Mammary epithelial cell (primary cell): ENCODE measurements at places on chromosomes 5 and 9. TPM values are rescaled to one million over a fixed set of nuclear protein-coding genes. Genes with fewer than 3 reads are reported as not detected.

DNA sequence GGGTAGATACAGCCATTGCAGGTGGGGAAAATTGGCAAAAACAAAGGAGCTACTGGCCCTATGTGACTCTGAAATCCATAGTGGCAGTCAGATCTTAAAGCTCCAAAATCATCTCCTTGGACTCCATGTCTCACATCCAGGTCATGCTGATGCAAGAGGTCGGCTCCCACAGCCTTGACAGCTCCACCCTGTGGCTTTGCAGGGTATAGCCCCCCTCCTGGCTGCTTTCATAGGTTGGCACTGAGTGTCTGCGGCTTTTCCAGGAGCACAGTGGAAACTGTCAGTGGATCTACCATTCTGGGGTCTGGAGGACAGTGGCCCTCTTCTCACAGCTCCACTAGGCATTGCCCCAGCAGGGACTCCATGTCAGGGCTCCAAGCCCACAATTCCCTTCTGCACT lies 1190.1 kb downstream of the CDH12 start:
- no peak for DNase-seq

Gene INSL4
- not detected for polyA plus RNA-seq

DNA sequence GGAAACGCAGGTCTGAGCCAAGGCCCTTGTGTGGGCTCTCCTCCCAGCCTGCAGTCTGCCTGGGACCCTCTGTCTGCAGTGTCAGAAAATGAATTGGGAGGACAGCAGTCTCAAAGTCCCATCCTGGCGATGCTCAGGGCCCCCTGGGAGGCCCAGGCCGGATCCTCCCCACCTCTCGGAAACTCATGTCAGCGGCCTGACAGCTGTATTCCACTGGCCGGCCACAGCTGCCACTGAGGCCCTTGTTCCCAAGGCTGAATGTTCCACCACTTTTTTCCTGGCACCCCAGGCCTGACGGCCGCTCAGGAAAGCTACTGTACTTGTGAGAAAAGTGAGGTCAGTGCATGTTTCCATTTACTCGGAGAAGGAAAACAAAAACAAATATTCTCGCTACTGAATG lies 180.0 kb downstream of the FGF18 start:
- DNase-seq = no peak

Gene PCDHGA8
- polyA plus RNA-seq = 0.77 TPM

- no peak for DNase-seq
These were observed 37.2 kb downstream of the NREP start for GRCh38 chr5:111719773-111720172.

Gene ENDOG
- polyA plus RNA-seq = 26.5 TPM

- peak; percentile 32 for DNase-seq
These were observed 4.9 kb downstream of the SH3GLB2 start for GRCh38 chr9:129023036-129023907.

- DNase-seq = peak; percentile 43
These were observed 258.4 kb upstream of the TAS2R1 start for GRCh38 chr5:9888501-9888901.

Gene ZNG1A
- 17.3 TPM for polyA plus RNA-seq

- peak; percentile 34 for DNase-seq
These were observed 172.8 kb downstream of the CARTPT start for GRCh38 chr5:71891856-71892255.

GRCh38 chr9:78143281-78144007 lies 92.4 kb upstream of the CEP78 start:
- DNase-seq = no peak

- DNase-seq = no peak
These were observed 694 bp upstream of the UAP1L1 start for GRCh38 chr9:137076636-137077009.

DNA sequence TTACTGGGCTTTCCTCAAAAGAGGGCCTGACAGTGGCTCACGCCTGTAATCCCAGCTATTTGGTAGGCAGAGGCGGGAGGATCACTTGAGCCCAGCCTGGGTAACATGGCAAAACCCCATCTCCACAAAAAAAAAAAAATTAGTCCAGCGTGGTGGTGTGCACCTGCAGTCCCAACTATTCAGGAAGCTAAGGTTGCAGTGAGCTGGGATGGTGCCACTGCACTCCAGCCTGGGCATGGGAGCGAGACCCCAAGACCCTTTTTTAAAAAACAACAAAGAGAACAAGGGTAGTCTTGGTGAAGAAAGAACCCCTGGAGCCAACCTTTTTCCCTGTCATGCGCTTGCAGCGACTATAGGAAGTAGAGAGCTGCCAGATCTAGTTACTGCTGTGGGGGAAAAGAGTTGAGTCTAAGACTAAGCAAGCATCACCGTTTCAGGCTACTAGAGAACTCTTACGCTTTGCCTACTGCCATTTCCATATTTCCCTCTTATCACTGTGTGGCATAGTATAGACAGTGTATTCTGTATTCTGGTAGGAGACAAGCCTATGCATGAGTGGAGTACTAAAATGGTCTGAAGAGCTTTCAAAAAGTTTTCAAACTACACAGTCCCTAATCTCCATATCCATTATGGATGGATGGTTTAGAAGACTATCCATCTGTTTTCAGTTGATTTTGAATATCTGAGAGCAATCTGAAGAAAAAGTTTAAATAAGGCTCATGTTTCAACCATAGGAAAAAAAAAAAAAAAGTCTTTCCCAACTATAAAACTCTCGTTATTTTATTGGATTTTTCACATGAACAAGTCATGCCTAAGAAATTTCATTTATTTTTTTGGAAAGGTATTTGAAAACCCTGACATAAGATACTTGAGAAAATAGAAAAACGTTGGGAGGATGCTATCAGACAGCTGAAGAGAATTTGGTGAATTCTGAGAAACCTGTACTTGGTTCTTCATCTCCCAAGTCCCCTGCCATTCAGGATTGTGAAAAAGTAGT lies 2.6 kb downstream of the C9orf40 start:
- DNase-seq = no peak

GRCh38 chr9:126521551-126521950 lies 92.2 kb upstream of the LMX1B start:
- no peak for DNase-seq

Gene LHX3
- not detected for polyA plus RNA-seq

Gene SLC9A3
- polyA plus RNA-seq = 1.00 TPM

DNA sequence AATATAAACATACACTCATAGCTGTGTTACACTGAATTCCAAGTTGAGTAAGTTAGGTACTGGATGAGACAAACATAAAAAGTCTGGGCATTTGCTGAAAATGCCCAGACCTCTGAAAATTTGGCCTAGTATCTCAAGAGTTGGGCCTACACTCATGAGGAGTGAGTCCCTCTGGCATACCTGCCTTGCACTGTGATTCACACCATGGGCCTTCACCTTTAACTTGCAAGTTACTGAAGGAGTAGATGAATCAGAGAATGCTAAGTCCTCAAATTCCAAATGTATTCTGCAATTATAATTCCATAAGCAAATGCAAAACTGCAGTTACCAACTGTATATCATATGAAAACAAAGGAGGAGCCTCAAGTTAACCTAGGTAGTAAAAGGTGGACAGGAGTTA lies 32.3 kb upstream of the C9orf40 start:
- peak; percentile 11 for DNase-seq

GRCh38 chr5:3601911-3602782 lies 6.5 kb downstream of the IRX1 start:
- peak; percentile 57 for DNase-seq

- DNase-seq = peak; percentile 56
These were observed 4.3 kb downstream of the AQP3 start for GRCh38 chr9:33443047-33443446.

DNA sequence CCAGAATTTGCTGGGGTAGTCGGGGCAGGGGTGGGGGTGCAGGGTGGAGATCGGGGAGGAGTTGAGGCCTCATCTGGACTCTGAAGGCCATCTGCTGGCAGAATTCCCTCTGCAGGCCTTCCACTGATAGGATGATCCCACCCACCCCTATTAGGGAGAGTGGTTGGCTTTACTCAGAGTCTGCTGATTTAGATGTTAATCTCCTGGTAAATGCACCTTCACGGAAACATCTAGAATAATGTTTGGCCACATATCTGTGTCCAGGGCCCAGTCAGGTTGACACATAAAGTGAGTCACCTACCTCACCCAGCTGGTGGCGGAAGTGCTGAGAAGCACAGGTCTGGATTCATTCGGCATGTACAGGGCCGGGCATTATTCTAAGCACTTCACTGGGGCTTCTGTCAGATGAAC lies 50.0 kb downstream of the DAPK1 start:
- DNase-seq = peak; percentile 81

DNA sequence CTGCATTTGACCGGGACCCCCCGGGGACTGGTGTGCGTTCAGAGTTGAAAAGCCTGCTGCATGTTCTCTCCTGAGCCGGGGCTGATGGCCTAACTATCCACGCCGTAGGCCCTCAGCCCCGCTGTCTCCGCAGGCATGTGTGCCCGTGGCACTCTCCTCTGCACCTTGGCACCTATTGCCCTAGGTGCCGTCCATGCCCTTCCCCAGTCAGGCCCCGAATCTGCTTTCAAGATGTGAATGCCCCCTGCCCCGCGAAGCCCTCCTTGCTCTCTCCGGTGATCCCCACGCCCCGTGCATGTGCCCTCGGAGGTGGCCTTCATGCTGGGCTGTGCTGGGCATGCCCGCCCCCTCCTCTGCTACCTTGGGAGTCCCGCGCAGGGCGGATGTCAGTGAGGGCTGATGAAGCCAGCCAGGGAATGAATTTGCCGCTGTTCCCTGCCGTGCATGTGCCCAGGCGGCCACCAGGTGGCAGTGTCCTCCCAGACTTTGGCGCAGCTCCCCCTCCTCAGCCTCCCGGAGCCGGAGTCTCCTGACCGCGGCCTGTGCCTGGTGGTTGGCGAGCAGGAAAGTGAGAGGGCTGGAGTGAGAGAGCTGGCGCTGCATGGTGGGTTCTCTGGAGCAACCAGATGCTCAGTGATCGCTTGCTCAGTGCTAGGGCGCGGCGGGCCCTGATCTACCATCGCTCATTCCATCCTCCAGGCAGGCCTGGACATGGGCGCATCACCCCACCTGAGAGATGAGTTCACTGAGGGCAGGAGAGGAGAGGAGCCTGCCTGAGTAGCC lies 112.9 kb upstream of the LMX1B start:
- DNase-seq = peak; percentile 62

- no peak for DNase-seq
These were observed 3.0 kb upstream of the PDLIM4 start for GRCh38 chr5:132254321-132254977.

Gene CCDC192
- not detected for polyA plus RNA-seq

DNA sequence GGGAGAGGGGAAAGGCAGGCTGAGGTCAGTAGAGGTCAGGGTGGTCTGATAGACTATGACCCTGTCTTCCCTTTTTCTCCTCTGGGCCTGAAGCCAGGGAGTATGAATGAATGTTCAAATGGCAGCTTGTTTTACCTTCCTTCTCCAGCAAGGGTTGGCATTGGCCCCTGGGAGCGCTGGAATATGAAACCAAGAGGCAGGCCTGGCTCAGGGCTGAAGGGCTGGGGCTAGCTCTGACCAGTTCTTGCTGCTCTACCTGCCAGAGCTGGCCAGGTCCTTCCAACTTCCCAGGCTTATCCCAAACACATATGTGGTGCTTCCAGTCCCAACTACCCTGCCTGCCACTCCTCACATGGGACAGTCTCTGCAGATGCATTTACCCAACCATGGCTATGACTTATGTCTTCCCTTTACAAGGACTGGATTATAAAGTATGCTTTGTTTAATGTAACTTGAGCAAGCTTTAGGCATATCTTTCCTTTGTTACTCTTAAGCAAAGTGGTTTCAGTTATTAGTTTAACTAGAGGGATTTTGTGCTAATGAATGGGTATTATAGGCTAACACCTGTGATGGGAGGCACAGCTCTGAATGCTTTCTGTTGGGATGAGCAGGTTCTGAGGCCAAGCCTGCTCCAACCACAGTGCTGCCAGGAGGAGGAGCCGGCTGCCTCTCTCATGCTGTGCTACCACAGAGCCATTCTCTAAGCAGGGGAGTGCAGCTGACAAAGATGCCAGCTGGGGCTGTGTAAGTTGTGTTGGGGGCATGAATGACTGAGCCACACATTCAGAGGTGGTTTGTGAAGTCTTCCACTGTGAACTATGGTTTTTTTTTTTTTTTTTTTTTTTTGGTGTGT lies 6.1 kb downstream of the CCNI2 start:
- peak; percentile 24 for DNase-seq

- DNase-seq = peak; percentile 88
These were observed at the start of gene LURAP1L for GRCh38 chr9:12774861-12775678. Gene LURAP1L, plus strand, starts transcription at chr9:12775020. Its CDS starts 696 bp downstream, at chr9:12775716.

DNA sequence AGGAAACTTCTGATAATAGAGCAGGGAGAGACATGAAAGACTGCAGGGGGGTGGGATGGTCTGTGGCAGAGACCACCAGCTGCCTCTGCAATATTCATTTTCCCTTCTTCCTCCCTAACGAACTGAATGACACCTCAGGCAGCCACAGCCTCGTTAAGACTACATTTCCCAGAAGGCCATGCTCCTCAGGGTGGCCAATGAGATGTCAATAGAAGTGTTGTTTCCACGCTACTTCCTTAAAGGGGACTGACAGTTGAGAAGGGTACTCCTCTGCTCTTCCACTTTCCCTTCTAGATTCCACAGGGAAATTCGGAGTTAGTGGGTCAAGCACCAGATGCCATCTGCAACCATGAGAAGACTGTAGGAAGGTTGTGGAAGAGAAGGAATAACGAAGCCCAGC lies 52.0 kb upstream of the DAPK1 start:
- no peak for DNase-seq

GRCh38 chr9:68669218-68669617 lies 35.8 kb upstream of the PIP5K1B start:
- DNase-seq = no peak

DNA sequence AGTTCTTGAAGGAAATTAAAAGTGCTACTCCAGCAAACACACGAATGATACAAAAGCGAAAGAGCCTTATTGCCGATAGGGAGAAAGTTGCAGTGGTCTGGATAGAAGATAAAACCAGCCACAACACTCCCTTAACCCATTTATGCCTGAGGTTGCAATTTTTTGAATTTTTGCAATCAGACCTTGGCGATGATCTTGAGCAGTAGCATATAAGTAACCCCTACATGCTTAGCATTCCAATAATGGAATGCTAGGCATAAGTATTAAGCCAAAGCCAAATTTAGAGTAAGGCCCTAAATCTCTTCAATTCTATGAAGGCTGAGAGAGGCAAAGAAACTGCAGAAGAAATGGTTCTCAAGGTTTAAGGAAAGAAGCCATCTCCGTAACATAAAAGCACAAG lies 153.5 kb downstream of the SLC28A3 start:
- no peak for DNase-seq

GRCh38 chr9:30235564-30235963 lies 2148.9 kb upstream of the ACO1 start:
- no peak for DNase-seq

- DNase-seq = no peak
These were observed 26.3 kb downstream of the SEMA5A start for GRCh38 chr5:9519537-9519936.

- peak; percentile 86 for DNase-seq
These were observed 24.4 kb upstream of the GRPEL2 start for GRCh38 chr5:149320791-149321330.

Gene GABRA1
- polyA plus RNA-seq = not detected

DNA sequence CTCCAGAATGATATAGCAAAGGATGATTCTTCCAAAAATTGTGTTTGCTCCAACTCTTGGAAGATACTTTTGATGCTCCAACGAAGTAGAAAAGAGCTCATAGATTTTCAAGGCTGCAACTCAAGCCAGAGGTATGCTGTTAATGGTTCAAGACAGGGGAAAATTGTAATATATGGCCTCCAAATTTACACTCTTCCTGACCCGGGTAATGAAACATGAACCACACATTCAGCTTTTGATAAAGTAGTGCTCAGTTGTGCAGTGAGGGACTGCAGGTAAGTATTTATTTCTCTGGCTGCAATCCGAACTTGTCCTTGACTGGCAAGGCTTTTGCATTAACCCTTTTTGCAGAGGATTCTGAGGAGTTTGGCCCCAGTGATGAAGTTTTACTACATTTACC lies 446.4 kb downstream of the RASEF start:
- DNase-seq = no peak
